ELF-1 (cell line): ENCODE measurements at places on chromosomes 4 and X.
A peak's percentile ranks its signal among the peaks of the same experiment; 100 is the strongest.

- DNase-seq, result no peak
These were observed 184.1 kb upstream of the NDP start for GRCh38 chrX:44157283-44157682.

- no peak for DNase-seq
These were observed 8.2 kb downstream of the ARHGAP4 start for GRCh38 chrX:153917869-153918268.

DNA sequence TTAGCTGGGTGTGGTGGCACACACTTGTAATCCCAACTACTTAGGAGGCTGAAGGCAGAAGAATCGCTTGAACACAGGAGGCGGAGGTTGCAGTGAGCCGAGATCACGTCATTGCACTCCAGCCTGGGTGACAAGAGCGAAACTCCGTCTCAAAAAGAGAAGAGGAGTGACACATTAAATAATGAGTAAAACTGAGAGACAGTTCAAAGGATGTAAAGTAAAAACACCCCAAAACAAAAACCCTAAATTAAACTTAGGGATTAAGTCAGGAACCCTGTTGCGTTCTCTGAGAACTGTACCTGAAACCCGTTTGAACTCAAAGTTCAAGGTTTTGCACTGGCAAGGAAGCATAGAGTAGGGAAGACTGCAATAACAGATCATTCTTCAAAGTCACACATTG is 141.7 kb downstream of the BRWD3 start:
- no peak for DNase-seq

- DNase-seq, result peak; percentile 47
These were observed 2.4 kb upstream of the FGFRL1 start for GRCh38 chr4:1008840-1009541.

- no peak for DNase-seq
These were observed 17.7 kb upstream of the PLXNB3 start for GRCh38 chrX:153746359-153746758.

- no peak for DNase-seq
These were observed 6.7 kb downstream of the BCAP31 start for GRCh38 chrX:153717445-153717844.

GRCh38 chrX:68644861-68645260 is 2.6 kb upstream of the STARD8 start:
- no peak for DNase-seq

DNA sequence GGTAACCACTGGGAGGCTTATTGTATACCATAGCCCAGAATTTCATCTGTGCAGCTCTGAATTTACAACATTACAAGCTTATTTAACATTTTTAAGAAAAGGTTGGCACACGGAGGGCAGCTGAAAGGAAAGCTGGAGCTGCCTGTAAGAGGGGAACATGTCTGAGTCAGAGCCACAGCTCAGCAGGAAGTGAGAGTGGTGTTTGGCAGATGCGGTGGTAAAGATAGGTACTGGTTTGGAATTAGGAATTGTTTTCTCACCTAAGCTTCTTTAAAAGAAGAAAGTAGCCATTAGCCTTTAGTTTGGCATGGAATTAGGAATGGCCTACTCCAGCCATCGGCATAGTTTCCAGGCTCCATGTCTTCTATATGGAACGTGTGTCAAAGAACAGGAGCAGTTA is 172.5 kb upstream of the ANXA3 start:
- no peak for DNase-seq
